ENCODE measurements at places on chromosomes 1 and 21. TPM values are rescaled to one million over a fixed set of nuclear protein-coding genes. Genes with fewer than 3 reads are reported as not detected.

Gene CFAP107
- total RNA-seq = 0.12 TPM

Gene HSPG2
- total RNA-seq = 92.9 TPM

Gene P3R3URF
- not detected for total RNA-seq

Gene NPR1
- total RNA-seq = 4.1 TPM

Gene LRRC53
- not detected for total RNA-seq

Gene CD5L
- not detected for total RNA-seq

Gene TSPEAR
- not detected for total RNA-seq

Gene ZNF683
- total RNA-seq = not detected

Gene ADAMTSL4
- total RNA-seq = 2.1 TPM

Gene MUTYH
- total RNA-seq = 16.2 TPM

Gene PPP2R5A
- total RNA-seq = 34.9 TPM

Gene TNNT2
- 0.11 TPM for total RNA-seq

Gene TRIM17
- 0.33 TPM for total RNA-seq

Measured in uterine smooth muscle cell (primary cell).